Esophagus muscularis mucosa (tissue), 4 donors: ENCODE measurements at places on chromosomes 7 and 10. TPM values are rescaled to one million over a fixed set of nuclear protein-coding genes. Genes with fewer than 3 reads are reported as not detected.

HTR7 gene
- 0.33 TPM for total RNA-seq

- DNase-seq: no peak
- H3K36me3 ChIP-seq: peaks cover 42% of the 10 kb centered on the region
- H3K27me3 ChIP-seq: no peaks in the 10 kb centered on the region
- peaks cover 31% of the 10 kb centered on the region for H3K4me1 ChIP-seq
- H3K27ac ChIP-seq: peak overlapping the region; percentile 66
- H3K4me3 ChIP-seq: no peak overlapping the region
Observed at GRCh38 chr7:66138994-66139752, 24.5 kb downstream of the CRCP start.

GRCh38 chr7:2088801-2089200, 143.9 kb downstream of the MAD1L1 start:
- no peaks in the 10 kb centered on the region for H3K27me3 ChIP-seq
- H3K27ac ChIP-seq: no peak overlapping the region

GRCh38 chr10:21369697-21370096, 155.8 kb downstream of the SKIDA1 start:
- no peak overlapping the region for H3K4me3 ChIP-seq
- DNase-seq: no peak
- no peak overlapping the region for H3K27ac ChIP-seq
- no peaks in the 10 kb centered on the region for H3K36me3 ChIP-seq

DNA sequence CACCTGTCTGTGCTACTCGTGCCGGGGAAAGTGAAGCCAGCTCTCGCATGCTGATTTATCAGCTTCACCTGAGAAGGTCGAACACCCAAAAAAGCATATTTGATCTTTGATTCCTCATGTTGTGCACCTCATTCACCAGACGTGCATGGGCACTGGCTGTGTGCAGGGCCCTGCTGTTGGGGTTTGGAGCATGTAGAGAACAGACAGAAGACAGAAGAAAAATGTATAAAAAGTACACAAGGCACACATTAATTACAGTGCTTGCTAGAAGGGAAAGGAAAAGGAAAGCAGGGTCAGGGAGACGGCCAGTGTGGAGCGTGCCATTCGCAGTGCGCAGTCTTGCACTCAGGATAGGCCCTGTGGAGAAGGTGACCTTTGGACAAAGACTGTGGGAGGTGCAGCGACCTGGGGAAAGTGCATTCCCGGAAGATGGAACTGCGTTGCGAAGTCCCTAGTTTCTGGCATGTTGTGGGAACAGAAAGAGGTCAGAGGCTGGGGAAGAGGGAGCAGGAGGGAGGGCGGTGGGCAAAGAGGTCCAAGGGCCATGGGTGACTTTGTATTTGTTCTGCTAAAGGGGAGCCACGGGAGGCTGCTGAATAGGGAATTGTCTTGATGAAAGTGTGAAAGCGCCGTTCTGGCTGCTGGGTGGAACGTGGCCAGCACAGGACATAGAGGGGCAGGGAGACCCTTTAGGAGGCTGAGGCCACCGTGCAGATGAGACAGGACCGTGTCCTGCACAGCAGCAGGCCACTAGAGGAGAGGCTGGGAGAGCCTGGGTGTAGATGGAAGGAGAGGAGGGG, 232.8 kb downstream of the GLRX3 start:
- no peak for DNase-seq
- no peak overlapping the region for H3K4me3 ChIP-seq
- no peaks in the 10 kb centered on the region for H3K4me1 ChIP-seq
- H3K27ac ChIP-seq: no peak overlapping the region

PAX4 gene
- not detected for total RNA-seq

ENKUR gene
- total RNA-seq: not detected

DNMBP gene
- total RNA-seq: 21.6 TPM

- no peak overlapping the region for H3K27ac ChIP-seq
- no peak overlapping the region for H3K4me3 ChIP-seq
- H3K27me3 ChIP-seq: no peaks in the 10 kb centered on the region
- H3K36me3 ChIP-seq: no peaks in the 10 kb centered on the region
- DNase-seq: no peak
Observed at GRCh38 chr7:17123020-17123419, 175.4 kb upstream of the AHR start.

KIAA1549 gene
- 2.3 TPM for total RNA-seq

VGF gene
- total RNA-seq: 0.23 TPM

SPDYE2 gene
- total RNA-seq: not detected

HYAL4 gene
- total RNA-seq: not detected

GRCh38 chr10:86364491-86365345, 1.9 kb downstream of the GRID1 start:
- H3K36me3 ChIP-seq: no peaks in the 10 kb centered on the region
- no peak for DNase-seq
- peak overlapping the region; percentile 69 for H3K4me3 ChIP-seq
- H3K27ac ChIP-seq: no peak overlapping the region
- peaks cover 51% of the 10 kb centered on the region for H3K27me3 ChIP-seq

FAM25C gene
- total RNA-seq: not detected

DNA sequence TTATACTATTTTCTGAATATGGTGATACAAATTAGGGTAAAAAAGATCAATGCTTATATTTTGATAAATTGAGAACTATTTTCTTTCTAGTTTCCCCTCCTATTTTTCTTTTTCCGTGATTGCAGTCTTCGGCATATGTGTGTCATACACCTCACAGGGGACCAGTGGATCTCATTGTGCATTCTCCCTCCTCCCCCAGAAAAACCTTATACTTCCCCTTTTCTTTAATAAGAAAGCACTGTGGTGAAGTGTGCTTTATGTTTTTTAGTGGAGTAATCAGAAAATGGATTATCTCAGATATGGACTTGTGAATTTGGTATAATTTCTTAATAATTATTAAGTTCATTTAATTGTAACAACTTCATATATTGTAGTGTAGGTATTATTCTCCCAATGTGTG, 72.8 kb downstream of the BICC1 start:
- no peak for DNase-seq
- H3K36me3 ChIP-seq: no peaks in the 10 kb centered on the region
- no peak overlapping the region for H3K4me3 ChIP-seq
- no peak overlapping the region for H3K27ac ChIP-seq
- H3K4me1 ChIP-seq: peaks cover 11% of the 10 kb centered on the region

DNA sequence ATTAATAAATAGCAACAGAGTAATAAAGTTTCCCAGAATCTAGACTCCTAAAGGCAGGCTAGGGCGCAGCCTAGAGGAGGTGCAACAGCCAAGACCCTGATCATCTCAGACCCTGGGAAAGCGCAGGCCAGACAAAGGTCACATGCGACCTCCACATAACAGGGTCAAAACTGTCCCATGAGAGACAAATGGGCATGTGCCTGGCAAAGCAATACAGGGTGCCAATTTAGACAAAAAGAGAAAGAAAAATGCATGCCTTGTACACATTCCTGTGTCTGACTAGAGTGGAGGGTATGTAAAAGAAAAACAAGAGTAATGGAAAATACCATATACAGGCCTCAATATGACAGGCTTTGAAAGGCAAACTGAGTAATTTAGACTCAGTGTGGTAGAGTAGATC, 22.2 kb downstream of the MPP7 start:
- peak; percentile 55 for DNase-seq
- H3K27me3 ChIP-seq: no peaks in the 10 kb centered on the region
- no peak overlapping the region for H3K4me3 ChIP-seq
- H3K27ac ChIP-seq: peak overlapping the region; percentile 46
- peaks cover 72% of the 10 kb centered on the region for H3K4me1 ChIP-seq

THAP5 gene
- total RNA-seq: 27.4 TPM

DNA sequence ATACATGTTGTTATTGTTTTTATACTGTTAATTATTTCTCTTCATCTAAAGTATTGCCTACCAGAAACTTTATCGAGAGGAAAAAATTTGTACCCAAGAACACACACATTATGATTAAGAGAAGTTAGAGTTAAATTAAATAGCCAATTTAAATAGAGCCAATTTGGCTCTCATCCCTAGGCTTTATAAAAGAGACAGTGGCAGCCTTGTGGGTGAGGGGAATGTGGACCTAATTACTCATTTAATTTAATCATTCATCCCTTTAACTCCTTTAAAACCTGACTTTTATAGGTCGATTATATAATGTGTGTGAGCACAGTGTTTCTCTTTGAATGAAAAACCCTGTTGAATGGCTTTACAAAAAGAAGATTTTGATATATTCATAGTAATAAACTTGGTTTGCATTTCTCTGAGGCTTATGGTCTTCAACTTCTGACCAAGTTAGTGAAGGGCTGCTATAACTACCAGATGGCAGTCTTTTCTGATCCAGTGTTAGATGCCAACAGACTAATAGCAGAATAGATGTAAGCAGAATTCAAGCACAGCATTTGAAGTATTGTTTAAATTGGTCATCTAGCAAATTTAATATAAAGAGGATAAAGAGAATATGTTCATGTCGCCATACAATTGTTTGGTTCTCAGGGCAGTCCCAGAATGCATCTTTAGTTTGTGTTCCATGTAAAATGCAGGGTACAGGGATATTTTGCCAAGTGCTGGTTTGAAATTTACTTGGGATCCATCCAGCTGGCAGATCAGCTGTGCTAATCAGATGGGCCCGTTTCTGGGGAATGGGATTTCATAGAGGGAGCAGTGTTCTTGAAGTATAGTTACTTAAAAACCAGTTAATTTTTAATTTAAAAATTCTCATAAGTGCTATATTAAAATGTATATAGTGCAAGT, 25.3 kb downstream of the ADD3 start:
- H3K36me3 ChIP-seq: no peaks in the 10 kb centered on the region
- no peak for DNase-seq
- no peak overlapping the region for H3K27ac ChIP-seq
- no peaks in the 10 kb centered on the region for H3K27me3 ChIP-seq
- peaks cover 30% of the 10 kb centered on the region for H3K4me1 ChIP-seq

GRCh38 chr10:92880233-92880861, 32.0 kb downstream of the EXOC6 start:
- H3K4me1 ChIP-seq: no peaks in the 10 kb centered on the region
- H3K36me3 ChIP-seq: no peaks in the 10 kb centered on the region
- no peaks in the 10 kb centered on the region for H3K27me3 ChIP-seq
- no peak overlapping the region for H3K4me3 ChIP-seq

GRCh38 chr10:125575843-125576242, 107.1 kb downstream of the TEX36 start:
- no peaks in the 10 kb centered on the region for H3K36me3 ChIP-seq
- no peaks in the 10 kb centered on the region for H3K27me3 ChIP-seq
- peak; percentile 80 for DNase-seq

GRCh38 chr7:96675548-96675947, 34.1 kb downstream of the SEM1 start:
- no peak overlapping the region for H3K27ac ChIP-seq
- no peaks in the 10 kb centered on the region for H3K36me3 ChIP-seq
- no peak overlapping the region for H3K4me3 ChIP-seq
- H3K27me3 ChIP-seq: no peaks in the 10 kb centered on the region

SNX10 gene
- total RNA-seq: 4.2 TPM

CRHR2 gene
- total RNA-seq: 0.29 TPM

GRCh38 chr7:108321359-108321758, 134.9 kb downstream of the NRCAM start:
- H3K4me3 ChIP-seq: no peak overlapping the region
- no peak overlapping the region for H3K27ac ChIP-seq
- H3K27me3 ChIP-seq: no peaks in the 10 kb centered on the region
- DNase-seq: no peak
- H3K36me3 ChIP-seq: no peaks in the 10 kb centered on the region

GRCh38 chr10:123284022-123284421, 129.8 kb downstream of the BUB3 start:
- no peak overlapping the region for H3K4me3 ChIP-seq
- no peaks in the 10 kb centered on the region for H3K36me3 ChIP-seq
- no peaks in the 10 kb centered on the region for H3K4me1 ChIP-seq
- no peak overlapping the region for H3K27ac ChIP-seq

- no peaks in the 10 kb centered on the region for H3K36me3 ChIP-seq
- no peaks in the 10 kb centered on the region for H3K27me3 ChIP-seq
- peak overlapping the region; percentile 58 for H3K27ac ChIP-seq
- peaks cover 58% of the 10 kb centered on the region for H3K4me1 ChIP-seq
- no peak overlapping the region for H3K4me3 ChIP-seq
Observed at GRCh38 chr7:73896454-73896853, 35.5 kb downstream of the TMEM270 start.

- no peaks in the 10 kb centered on the region for H3K4me1 ChIP-seq
- no peak overlapping the region for H3K27ac ChIP-seq
- no peak for DNase-seq
- H3K36me3 ChIP-seq: no peaks in the 10 kb centered on the region
Observed at GRCh38 chr7:23907012-23907411, 197.0 kb downstream of the STK31 start.

DNA sequence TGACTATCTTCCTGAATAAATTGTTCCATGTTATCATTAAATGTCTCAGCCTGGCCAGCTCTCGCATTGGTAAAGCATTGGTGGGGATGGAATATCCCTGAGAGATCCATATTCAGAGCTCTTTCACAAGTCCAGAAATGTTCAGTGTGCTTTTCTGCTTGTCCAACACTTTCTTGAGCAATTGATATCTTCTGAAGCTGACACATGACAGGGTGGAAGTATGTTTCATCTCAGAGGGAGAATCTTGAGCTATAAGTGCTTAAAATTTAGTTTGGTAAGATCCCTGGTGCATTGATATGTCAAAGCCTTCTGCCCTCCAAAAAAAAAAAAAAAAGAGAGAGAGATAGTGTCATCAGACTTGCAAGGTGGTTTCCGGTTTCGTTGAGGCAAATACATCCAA, 7.4 kb downstream of the IFIT3 start:
- H3K27ac ChIP-seq: no peak overlapping the region
- H3K4me1 ChIP-seq: peaks cover 52% of the 10 kb centered on the region
- no peak for DNase-seq
- no peaks in the 10 kb centered on the region for H3K27me3 ChIP-seq
- no peak overlapping the region for H3K4me3 ChIP-seq

- no peak overlapping the region for H3K4me3 ChIP-seq
- no peaks in the 10 kb centered on the region for H3K36me3 ChIP-seq
- H3K4me1 ChIP-seq: peaks cover 13% of the 10 kb centered on the region
- no peak for DNase-seq
- no peak overlapping the region for H3K27ac ChIP-seq
- H3K27me3 ChIP-seq: no peaks in the 10 kb centered on the region
Observed at GRCh38 chr7:105187302-105188169, 173.5 kb downstream of the KMT2E start.

DNA sequence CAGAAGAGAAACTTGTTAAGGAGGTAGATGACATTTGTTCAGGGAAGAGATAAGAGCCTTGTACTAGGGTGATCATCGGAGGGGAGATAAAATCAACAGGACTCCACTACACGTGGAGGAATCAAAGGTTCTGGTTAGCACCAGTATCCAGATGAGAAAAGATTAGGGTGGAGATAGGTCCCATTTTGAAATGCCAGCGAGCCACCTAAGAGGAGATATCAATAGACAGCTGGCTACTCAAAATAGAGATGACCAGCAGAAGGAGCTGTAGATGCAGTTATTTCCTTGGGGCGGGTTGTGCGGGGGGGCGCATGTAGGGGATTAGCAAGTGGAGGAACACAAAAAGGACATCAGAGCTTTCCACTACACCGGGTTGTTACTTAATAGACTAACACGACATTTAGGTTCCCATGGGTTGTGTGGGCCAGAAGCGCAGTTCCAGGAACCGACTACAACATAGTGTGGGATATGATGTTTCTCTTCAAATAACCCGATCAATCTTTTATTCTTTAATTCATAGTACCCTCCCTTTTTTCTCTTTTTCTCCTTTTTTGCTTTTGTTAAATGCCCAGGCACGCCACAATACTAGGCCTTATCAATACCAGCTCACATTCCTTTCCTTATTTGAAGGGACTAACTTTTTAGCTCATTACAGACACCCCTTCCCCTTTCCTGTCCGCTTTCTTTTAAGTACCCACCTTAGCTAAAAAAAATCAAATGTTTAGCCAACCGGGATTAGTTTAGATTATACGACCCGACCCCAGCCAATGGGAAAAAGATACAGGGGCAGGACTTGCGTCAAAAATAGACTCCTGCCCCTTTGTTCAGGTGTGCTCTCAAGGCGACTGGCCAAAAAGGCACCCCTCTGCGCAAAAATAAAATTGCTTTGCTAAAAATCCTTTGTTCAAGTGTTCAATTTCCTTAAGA, 2.0 kb upstream of the KIF11 start:
- DNase-seq: no peak
- H3K4me1 ChIP-seq: peaks cover 21% of the 10 kb centered on the region
- H3K36me3 ChIP-seq: no peaks in the 10 kb centered on the region
- H3K4me3 ChIP-seq: peak overlapping the region; percentile 65
- no peaks in the 10 kb centered on the region for H3K27me3 ChIP-seq
